Endothelial cell of umbilical vein (primary cell): ENCODE measurements at places on chromosomes 1 and 21.

DNA sequence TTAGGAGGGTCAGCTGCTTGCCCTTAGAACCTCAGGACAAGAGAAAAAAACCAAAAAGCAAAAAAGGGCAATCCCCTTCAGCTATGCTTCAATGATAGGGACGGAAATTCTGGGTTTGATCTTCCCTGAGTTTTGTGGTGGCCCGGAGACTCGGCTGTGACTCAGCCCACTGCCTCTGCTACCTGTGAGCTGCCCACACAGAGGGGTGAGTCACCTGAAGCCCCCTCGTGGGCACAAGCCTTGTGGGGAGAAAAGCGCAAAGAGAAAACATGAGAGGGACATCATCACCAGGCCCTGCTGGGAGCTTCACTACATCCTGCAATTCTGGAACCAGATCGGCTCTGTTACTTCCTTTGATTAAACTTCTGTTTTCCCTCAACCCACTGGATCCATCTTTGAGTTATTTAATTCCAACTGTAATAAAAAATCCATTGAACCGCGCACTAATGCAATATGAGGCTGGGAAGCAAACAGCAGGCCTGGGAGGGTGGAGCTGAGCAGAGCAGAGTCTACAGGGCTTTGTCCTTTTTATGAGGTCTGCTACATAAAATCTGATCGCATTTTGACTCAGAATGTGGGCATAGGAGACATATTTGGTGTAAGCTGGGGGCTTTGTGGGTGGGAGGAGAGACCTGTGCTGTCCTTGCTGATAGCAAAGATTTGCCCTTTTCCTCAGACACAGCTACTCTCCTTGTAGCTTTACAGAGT, 58.7 kb upstream of the STUM start:
- no peak for DNase-seq

- DNase-seq: no peak
Observed at GRCh38 chr1:27070390-27071048, 57.9 kb upstream of the TENT5B start.

DNA sequence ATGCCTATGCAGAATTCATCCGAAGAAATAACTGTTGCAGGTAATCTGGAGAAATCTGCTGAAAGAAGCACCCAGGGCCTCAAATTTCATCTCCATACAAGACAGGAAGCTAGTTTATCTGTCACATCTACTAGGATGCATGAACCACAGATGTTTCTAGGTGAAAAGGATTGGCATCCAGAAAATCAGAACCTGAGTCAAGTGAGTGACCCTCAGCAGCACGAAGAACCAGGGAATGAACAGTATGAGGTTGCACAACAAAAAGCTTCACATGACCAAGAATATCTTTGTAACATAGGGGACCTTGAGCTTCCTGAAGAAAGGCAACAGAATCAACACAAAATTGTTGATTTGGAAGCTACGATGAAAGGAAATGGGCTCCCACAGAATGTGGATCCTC, 24.0 kb upstream of the PLEKHM2 start:
- DNase-seq: no peak

- DNase-seq: peak; percentile 48
Observed at GRCh38 chr1:8348777-8349472, 31.0 kb downstream of the SLC45A1 start.

DNA sequence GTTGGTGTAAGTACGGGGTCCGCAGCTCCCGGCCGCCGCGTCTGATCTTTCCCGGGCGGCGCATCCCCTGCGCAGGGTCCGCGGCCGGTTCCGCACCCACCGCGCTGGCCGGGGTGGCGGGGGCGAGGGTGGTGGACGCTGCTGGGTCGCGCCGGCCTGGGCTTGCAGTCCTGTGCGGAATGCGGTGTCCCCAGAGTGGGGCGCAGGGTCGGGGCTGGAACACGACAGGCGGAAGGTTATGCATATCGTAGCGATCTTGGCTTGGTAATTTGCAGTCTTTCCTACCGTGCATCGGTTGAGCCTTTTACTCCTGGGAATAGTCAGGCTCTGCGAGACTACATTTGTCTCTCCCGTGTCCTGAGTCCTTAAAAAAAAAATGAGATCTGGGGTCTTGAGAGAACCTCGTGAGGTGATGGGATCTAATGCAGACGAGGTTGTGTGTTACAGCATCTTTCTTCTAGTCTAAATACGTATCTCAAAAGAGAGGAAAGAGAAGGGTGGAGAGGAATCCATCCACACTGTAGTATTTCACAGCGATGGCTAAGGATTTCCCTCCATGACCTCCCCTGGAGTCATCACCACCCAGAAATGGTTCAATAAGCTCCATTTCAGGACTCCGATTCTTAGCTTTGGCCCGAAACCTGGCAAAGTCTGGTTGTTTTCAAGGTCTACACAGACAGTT, 572 bp downstream of the ATP1B1 start:
- peak; percentile 52 for DNase-seq

GRCh38 chr1:91885213-91885715, 687 bp downstream of the TGFBR3 start:
- no peak for DNase-seq

GRCh38 chr21:42672699-42673458, 19.5 kb downstream of the PDE9A start:
- no peak for DNase-seq

DNA sequence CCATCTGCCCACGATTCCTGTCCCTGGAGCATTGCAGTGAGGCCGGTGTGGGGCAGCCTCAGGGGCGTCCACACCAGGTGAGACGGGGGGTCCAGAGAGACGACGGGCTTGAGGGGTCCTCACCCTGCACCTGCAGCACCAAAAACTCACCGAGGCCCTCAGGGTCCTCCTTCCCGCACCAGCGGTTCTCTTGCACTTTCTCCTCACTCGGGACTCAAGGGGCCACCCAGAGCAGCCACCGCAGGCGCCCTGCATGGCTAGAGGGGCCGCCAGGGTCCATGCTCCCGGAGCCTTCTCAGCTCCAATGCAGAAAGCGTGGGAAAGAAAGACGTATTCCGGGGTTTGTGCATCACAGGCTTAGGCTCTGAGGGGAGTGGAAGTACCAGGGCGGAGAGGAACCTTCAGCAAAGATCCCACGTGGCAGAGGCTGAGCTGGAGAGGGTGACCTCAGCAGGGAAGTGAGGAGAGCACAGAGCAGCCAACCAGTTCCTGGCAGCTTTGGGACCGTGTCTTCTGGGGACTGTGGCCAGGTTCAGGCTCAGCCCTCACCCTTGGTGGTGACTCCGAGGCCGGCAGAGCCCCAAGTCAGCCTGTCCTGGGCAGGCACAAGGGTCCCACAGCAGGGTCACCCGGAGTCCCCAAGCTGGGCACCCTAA, 19.5 kb upstream of the COL6A2 start:
- no peak for DNase-seq

GRCh38 chr1:198467907-198468306, 72.6 kb downstream of the ATP6V1G3 start:
- no peak for DNase-seq

- DNase-seq: peak; percentile 74
Observed at GRCh38 chr1:109214695-109215623, 1.2 kb downstream of the SARS1 start.

GRCh38 chr1:106613861-106614260, 442.6 kb upstream of the PRMT6 start:
- no peak for DNase-seq

- no peak for DNase-seq
Observed at GRCh38 chr1:26844424-26845196, 18.1 kb downstream of the ZDHHC18 start.

DNA sequence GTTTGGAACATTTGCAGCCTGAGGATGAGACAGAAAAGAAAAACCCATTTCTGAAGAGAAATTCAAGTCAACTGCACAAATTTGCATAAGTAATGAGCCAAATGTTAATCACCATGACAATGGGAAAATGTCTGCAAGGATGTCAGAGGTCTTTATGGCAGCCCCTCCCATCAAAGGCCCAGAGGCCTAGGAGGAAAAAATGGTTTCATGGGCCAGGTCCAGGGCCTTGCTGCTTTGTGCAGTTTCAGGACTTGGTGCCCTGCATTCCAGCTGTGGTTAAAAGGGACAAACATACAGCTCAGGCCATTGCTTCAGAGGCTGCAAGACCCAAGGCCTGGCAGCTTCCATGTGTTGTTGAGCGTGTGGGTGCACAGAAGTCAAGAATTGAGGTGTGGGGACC, 13.4 kb downstream of the RBM11 start:
- DNase-seq: no peak

DNA sequence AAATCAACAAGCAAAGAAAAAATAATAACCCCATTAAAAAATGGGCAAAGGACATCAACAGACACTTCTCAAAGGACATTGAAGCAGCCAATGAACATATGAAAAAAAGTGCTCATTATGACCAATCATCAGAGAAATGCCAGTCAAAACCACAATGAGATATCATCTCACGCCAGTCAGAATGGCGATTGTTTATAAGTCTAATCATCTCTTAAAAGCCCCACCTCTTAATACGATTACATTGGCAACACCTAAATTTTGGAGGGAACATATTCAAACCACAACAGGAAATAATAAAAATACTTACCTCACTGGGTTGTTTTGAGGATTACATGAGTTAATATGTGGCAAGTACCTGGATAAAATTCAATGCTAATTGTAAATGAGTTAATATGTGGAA, 57.1 kb upstream of the PLPPR4 start:
- no peak for DNase-seq

GRCh38 chr1:18179009-18179408, 71.4 kb downstream of the IGSF21 start:
- DNase-seq: no peak

DNA sequence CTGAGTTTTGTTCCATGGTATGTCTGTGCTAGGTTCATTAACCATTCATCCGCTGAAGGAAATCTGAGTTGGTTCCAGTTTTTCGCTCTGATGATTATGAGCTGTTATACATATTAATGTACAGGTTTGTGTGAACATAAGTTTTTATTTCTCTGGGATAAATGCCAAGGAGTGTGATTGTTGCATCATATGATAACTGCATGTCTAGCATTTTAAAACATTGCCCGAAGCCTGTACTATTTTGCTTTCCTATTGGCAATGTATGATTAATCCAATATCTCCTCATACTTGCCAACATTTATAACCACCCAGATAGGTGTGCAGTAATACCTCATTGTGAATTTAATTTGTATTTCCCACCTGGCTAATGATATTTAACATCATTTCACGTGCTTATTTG, 322.7 kb downstream of the ZNF326 start:
- DNase-seq: no peak

DNA sequence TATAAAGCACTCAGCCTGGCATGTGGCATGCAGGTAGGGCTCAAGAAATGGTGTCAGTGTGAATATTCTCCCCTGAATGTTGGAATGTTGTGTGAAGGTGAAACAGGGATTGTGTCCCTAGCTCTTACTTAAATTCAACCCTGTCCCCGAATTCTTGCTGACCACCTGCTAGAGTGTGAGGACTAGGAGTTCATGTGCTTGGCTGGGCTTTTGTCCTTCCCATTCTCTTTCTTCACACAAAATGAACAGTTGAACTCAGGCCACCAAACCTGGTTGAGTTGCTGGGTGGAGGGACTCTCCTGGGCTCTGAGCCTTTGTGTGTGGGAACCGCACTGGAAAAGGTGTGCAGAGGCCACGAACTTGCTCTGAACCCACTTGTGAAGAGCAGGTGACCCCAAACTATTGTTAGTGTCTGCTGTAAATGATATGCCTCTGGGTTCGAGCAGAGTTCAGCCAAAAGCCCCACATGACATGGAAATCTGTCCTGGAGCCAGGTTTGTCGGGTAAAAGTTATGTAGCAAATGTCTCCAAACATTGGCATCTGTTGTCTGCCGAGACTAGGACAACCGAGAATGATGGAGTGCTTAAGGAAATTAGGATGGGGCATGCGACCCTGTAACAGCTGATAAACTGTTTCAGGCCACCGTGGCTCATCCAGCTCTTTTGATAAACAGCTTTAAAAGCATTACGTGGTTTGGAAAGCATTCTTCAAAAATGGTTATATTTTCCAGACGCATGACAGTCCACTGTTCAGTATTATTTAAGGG, 144.2 kb downstream of the DHRS3 start:
- peak; percentile 81 for DNase-seq

GRCh38 chr1:233240829-233241682, 54.5 kb downstream of the PCNX2 start:
- DNase-seq: peak; percentile 65

DNA sequence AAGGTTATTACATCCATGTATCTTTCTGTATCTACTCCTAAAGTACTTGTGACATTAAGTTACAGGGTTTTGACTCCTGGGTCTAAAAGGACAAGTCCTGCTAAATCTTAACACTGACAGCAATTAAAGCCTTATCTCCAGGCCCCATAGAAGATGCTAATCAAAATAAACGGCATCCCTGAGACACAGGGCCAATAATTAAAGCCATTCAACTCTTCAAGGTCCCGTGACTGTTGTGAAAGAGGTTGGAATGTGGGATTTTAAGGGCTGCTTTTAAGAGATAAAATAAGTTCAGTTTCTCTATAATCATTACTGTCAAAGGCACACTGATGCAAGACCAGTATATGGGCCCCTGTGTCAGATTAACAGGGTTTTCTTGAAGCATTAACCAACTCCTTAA, 8.3 kb downstream of the DNAI4 start:
- no peak for DNase-seq

DNA sequence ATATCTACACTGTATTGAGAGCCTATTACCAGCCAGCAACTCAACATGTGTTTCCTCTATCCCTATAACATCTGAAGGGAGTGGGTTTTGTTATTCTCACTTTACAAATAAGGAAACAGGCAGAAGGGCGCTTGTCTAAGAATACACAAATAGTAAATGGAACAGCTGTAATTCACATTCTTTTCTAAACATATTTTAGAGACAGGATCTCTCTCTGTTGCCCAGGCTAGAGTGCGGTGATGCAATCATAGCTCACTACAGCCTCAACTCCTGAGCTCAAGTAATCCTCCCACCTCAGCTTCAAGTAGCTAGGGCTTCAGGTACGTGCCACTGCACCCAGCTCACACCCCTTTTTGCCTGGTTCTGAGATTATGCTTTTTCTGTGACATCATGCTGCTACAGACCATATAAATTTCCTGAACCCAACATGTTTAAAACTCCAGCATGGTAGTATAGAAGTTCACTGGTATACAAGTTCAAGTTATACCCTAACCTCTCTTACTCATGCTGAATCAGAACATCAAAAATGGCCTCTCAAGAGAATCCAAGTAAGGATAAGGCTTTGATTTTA, 8.6 kb upstream of the TACSTD2 start:
- DNase-seq: peak; percentile 71

DNA sequence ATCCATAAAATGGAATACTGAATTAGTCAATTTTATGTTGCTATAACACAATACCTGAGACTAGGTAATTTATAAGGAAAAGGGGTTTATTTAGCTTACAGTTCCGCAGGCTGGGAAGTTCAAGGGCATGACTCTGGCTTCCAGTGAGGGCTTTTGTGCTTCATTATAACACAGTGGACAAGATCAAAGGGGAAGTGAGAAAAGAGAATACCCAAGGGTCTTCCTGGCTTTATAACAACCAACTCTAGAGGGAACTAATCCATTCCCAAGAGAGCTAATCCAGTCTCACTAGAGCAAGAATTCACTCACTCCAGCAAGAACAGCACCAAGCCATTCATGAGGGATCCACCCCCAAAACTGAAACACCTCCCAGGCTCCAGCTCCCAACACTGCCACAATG, 3.1 kb downstream of the KIFAP3 start:
- DNase-seq: no peak

GRCh38 chr1:157194731-157195520, 56.7 kb upstream of the ETV3 start:
- no peak for DNase-seq

- DNase-seq: no peak
Observed at GRCh38 chr1:110114784-110115183, 2.5 kb downstream of the UBL4B start.

- no peak for DNase-seq
Observed at GRCh38 chr1:220696863-220697231, 6.7 kb downstream of the C1orf115 start.

GRCh38 chr1:47622776-47623556, 185.1 kb downstream of the FOXD2 start:
- no peak for DNase-seq
